ENCODE measurements at places on chromosomes 1 and 21.

DNA sequence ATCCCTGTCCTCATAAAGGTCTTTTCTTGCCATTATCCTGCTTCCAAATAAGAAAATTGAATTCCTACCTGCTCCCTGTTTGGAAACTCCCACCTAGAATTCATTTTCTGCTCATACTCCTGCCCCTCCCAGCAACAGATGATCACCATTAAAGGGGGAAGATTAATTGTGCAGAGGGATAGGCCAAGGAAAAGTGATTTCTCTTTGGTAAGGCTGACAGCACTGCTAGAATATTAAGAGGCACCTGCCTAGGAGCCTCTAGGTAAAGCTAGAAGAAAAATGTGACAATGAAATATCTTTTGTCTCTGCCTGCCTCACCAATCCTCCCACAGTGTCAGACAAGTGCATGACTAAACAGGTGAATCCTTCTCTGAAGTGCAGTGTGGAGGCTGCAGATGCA lies 77.0 kb upstream of the SPATA6 start:
- DNase-seq: no peak

GRCh38 chr1:152539901-152540300 lies 25.6 kb downstream of the CRCT1 start:
- no peak for DNase-seq

DNA sequence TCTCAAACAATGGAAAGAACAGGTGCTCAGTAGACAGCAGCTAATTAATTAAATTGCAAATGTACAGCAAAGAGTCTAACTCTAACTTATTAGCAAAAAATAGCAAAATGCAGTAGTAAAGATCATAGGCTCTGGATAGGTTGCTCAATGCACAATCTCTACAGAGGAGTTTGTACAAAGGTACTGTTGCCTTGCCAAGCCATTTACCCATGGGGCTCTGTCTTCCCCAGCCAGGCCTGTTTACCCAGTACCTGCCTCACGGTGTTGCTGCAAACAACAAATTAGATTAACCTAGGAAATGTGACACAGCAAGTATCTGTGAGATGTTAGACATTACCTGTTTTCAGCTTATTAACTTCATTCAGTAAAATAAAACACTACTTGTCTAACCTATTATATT lies 222.0 kb downstream of the DENND1B start:
- DNase-seq: no peak

DNA sequence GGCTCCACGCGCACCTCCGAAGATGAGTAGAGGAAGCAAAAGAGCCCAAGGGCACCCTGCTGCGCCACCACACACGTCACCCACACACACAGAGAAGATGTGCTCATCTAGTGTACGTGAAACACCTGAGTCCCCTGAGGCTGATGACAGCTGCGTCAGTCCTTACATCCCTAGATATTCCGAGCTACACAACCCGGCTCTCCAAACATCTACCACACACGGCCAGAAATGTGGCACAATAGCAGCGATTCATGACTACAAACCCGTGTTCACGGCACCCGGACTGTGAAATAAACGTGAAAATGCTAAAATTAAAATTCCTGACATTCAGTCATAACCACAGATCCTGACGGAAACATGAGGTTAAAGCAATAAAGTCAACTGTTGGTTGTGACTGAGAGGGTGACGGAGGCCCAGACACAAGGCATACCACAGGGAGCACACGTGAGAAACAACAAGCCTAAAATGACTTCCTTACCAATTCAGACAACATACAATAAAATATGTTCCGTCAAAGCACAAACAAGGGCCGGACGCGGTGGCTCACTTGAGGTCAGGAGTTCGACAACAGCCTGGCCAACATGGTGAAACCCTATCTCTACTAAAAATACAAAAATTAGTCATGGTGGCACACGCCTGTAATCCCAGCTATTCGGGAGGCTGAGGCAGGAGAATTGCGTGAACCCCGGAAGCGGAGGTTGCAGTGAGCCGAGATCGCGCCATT lies 7.3 kb downstream of the SSU72 start:
- DNase-seq: no peak
